ENCODE measurements at places on chromosomes 2 and 18.

DNA sequence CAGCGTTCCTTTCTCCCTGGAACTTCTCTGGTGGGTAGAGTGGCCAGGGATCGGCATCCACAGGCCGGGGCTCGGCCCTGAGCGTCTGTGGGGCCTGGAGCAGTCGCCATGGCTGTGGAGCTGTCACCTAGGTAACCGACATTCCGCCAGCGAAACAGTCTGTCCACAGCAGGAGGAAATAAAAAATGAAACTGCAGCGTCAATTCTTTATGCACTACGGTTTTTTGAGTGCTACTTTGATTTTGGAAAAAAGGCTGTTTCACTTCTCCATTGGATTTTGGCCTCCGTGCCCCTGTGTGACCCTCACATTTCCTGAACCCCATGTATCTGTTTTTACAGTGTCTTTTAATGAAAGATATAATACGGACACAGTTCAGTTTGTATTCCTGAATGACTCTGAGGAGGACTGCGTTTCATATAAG, 163.4 kb downstream of the LDLRAD4 start:
- peak; percentile 77 for DNase-seq

DNA sequence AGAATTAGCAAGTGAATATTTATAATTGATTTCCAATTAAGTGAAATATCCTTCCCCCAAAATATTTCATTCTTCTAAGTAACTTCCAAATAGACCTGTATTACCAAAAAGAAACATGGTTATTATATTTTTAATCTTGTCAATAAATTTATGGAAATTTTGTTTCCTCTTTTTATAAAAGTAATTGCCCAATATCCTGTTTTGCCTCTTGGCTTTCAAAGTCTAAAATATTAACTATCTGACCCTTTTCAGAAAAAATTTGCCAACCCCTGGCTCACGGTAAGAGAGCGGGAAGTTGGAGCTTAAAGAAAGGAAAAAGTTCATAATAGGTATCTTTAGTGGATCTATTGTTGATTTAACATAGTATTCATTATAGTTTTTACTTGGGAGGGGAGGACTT, 20.4 kb upstream of the SANBR start:
- no peak for DNase-seq

GRCh38 chr2:102620332-102620731, 979 bp downstream of the SLC9A2 start:
- no peak for DNase-seq

DNA sequence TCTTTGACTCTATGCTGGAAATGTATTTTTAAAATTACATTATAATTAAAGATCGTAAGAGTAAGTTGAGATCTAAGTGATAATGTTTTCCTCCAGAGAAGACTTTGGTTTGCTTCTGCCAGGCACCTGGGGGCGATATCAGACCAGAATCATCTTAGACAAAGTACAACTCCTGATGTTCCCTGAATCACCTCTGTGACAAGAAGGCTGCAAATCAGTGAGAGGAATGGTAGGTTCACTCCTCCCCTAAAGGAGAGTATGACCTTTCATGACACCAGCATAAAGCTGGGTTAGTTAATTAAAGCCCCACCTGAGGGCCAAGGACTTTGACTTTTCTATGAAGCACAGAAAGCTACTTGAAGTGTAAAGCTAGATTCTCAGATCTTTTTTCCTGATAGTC, 114.4 kb upstream of the DTNA start:
- DNase-seq = no peak

DNA sequence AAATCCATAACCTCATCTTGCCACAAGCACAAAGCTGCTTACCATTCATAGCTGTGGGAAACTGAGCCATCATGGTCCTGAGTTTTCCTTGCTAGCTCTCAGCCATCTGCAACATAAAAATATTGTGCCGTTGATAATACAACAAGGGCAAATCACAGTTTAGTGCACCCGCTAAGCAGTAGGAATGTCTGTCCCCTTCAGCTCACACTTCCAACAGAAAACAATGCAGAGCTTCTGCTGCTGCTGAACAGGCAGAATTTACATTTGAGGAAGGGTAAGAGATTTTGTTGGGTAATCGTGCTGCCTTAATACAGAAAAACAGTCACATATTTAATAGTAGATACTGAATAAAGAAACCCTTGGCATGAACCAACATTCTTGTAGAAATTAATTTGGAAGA, 32.3 kb downstream of the ITSN2 start:
- no peak for DNase-seq

DNA sequence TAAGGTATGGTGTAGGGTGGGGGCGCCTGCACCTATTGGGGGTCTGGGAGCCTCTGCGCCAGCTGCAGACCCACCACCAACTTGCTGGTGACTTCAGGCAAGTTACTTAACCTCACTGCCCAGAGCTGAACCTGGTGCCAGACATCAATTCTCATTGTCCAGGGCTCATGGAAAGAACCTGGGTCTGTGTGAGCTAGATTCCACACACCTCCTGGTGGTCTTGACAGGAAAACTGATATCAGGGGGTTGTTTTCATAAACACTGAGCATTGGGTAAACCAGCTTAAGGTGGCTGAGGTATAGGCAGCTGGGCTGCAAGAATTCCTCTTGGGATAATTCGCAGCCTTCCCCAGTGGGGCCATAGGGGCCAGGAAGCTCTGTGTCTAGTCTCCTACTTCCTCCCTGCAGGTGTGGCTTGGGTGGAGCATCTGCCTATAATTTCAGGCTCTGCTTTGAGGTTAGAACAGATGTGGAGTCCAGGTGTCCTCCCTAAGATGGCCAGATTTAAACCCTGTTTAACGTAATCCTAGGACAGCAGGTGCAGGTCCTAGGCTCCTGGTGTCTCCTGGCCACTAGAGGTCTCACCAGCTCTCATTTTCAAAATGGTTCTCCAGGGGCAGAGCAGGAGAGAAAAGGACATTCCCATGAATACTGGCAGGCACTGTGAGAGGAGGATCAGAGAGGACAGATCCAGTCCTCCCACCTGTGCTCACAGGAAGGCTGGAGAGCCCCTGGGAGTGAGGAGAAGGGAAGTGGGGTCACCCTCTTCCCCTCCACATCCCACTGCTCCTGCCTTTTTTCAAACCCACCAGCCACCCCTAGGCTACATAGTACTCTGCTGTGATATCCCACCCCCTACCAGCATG, 100.4 kb upstream of the SMAD2 start:
- peak; percentile 64 for DNase-seq

DNA sequence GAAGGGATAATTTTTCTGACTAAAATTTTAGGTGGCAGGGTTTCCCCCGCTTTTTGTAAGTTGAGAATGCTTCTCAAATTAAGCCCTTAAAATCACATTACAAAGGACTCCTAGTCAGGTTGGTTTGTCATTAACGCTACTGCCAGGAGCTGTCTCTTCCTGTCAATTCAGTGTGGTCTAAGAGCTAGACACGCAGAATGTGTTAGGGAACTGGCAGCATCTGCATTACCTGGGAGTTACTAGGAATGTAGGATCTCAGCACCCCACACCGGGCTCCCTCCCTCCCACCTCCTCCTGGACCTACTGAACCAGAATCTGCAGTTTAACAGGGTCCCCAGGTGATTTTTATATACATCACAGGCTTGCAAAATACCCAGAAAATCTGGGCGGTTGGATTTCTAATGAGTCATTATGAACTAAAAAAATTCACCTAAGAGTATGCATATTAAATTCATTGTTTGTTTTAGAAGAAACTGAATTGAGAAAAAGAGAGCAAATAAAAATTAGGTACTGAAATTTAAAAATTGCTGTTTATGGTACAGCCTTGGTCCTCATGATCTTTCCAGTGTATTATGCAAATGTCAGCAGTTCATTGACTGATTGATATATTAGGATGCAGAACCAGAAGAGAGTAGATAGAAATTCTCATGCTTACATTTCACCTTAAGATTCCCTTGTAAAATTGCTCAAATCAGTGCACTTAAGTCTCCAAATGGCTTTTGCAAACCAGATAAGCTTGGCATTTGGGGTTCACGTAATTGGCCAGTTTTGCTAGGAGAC, 130.9 kb upstream of the ITGA6 start:
- no peak for DNase-seq

DNA sequence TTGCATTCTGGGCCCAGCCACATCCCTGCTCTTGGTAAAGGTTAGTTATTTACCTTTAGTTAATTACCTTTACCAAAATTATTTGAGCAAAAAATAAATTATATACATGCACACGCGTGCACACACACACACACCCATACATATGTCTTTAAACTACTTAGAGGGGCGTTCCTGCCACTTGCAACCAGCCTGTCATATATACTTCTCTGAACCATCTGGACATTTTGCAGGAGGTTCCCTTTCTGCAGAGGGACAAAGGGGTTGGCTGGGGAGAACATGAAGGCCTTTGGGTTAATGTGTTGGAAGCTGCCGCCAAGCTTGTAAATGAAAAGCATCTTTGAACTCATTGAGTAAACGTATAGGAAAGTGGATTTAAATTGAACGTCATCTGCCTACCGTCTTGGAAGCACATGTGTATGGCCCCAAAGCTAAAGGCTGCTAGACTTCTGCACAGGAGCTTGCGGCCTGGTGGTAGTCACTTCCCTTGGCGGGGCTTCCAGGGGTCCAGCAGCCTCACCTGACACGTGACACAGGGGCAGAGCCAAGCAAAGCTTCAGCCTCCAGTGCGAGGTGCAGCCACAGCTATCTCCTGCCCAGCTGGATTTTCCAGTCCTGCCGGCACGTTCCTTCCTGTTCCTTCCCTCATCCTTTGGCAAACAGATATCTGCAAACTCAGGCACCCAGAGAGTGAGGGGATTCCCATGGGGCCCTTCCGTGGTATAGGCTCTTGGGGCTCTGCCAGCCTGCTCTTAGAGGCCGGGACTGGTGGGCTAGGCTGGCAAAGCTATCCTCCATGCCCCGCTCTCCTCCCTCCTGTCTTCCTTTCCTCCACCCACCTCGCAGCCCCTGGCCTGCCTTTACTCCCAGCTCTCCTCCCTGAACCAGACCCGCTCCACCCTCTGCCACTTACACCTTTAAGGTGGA, 46.1 kb downstream of the SERTAD2 start:
- no peak for DNase-seq
